ENCODE measurements at places on chromosomes 7 and 10.
A peak's percentile ranks its signal among the peaks of the same experiment; 100 is the strongest.

- DNase-seq, result no peak
Measured at GRCh38 chr10:28375399-28376354, 72.8 kb upstream of the MPP7 start.

- no peak for DNase-seq
Measured at GRCh38 chr10:36591436-36591835, 534.0 kb upstream of the ANKRD30A start.

DNA sequence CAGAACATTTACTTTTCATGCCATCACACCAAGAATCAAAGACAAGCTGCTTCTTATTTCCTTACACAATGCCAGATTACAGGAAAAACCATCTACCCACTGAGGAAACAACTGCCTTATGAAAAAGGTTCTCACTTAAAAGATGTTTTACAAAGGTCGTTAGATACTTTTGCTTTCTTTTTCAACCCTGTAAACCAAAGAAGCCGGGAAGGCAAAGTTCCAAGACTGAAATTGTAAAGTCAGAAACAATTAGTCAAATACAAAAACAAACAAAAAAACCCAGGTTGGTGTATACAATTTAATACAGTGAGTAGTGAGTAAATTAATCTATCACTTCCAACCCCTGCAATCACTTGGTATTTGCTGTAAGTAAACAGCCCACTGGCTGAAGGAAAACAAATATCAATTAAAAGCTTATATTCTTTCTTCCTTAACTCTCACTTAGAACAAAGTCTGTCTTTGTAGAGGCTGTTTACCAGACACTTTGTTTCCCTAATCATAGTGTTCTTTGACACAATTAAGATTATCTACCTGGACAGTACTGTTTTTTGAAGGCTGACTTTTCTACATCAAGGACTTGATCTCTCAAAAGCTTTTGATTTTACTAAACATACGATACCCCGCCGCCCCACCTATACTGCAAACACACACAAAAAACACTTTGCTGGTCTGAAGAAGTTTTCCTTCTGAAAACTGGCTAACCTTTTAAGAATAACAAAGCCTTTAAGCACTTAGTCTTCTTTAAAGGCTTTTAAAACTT, 18.1 kb downstream of the ERLIN1 start:
- DNase-seq, result peak; percentile 31

DNA sequence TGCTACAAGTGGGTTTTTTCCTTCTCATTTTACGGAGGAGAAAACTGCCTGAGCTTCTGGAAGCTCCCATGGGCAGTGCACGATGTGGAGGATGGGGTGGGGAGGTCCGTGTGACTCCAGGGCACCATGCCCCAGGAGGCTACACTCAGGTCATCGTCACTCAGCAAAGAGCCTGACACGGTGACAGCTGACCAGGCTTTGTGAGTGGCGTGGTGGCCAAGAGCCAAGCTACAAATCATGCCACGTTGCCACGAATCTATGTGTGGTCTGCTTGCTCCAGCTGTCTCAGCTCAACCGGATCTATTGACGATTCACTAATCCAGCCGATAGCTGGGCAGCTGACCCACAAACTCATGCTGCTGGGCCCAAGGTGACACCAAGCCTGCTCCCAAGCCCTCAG, 27.6 kb upstream of the C10orf71 start:
- DNase-seq, result no peak

DNA sequence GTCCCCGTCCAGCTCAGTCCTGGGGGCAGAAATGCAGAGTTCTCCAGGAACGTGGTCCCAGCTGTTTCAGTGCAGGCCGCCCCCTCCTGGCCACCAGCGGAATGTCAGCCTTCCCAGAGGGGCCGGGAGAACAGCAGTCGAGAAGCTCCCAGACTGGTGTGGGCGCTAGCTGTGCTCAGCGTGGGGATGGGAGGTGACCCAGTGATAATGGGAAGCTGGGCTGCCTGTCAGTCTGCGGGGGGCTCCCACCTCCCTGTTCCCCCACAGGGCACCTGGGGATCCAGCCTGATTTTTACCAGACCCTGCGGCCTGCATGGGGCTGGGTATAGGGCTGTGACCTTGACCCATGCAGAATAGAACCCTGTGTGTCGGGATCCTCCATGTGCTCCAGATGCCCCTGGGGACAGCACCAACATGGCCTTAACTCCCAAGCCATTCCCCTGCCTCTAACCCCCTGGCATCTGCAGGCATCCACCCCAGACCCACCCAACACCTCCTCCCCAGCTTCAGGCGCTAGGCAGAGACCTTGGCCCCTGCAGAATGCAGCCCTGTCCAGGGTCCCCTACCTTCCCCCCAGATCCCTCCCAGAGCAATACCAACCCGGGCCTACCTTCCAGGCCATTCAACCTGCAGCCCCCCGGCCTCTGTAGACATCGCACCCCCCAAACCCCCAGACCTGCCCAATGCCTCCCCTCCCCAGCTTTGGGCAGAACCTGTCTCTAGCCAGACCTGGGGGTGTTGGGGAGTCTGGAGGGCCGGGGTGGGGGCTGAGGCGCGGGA, 880 bp upstream of the ELN start:
- DNase-seq, result peak; percentile 76

GRCh38 chr7:124566583-124566982, 199.0 kb downstream of the GPR37 start:
- no peak for DNase-seq

DNA sequence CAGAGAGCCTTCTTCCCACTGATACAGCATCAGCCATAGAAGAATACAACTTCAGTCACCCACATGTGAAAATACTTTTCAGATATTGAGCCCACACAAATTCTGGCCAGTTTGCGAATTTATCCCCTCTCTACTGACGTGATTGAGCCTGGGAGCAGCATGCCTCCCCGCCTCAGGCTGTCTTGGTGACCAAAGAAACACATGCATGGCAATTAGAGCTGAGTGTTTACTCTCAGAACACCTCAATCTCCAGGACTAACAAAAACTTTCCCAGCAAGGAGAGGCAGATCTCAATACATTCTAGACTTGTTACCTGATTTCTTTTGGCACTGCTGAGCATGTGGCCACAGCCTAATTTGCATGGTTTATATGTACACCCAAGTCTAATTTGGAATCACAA, 122.5 kb downstream of the TMEM26 start:
- DNase-seq, result no peak

- DNase-seq, result no peak
Measured at GRCh38 chr7:29764227-29764626, 42.1 kb upstream of the WIPF3 start.

- DNase-seq, result no peak
Measured at GRCh38 chr7:56062382-56062781, 1.7 kb upstream of the SUMF2 start.

GRCh38 chr10:63156236-63156635, 23.1 kb downstream of the NRBF2 start:
- DNase-seq, result no peak

DNA sequence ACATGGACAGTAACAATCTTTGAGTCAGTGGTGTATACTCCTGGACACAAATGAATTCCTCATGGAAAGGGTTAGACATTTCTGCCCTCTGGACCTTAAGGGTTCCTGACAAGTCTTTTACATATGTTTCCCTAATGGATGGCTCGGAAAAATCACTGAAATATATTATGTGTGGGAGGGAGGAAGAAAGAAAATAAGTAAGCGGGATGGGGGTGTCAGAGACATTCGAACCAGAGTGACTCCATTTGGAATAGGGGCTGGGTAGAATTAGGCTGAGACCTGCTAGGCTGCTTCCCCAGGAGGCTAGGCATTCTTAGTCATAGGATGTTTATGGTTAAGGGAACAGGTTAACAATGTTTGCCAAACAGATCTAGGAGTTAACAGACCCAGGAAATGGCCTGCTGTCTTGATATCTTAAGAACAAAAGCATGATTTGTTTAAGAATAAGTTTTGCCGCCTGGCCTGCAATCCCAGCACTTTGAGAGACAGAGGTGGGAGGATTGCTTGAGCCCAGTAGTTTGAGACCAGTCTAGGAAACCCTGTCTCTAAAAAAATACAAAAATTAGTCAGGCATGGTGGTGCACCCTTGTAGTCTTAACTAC, 1241.7 kb downstream of the TYW1 start:
- no peak for DNase-seq

DNA sequence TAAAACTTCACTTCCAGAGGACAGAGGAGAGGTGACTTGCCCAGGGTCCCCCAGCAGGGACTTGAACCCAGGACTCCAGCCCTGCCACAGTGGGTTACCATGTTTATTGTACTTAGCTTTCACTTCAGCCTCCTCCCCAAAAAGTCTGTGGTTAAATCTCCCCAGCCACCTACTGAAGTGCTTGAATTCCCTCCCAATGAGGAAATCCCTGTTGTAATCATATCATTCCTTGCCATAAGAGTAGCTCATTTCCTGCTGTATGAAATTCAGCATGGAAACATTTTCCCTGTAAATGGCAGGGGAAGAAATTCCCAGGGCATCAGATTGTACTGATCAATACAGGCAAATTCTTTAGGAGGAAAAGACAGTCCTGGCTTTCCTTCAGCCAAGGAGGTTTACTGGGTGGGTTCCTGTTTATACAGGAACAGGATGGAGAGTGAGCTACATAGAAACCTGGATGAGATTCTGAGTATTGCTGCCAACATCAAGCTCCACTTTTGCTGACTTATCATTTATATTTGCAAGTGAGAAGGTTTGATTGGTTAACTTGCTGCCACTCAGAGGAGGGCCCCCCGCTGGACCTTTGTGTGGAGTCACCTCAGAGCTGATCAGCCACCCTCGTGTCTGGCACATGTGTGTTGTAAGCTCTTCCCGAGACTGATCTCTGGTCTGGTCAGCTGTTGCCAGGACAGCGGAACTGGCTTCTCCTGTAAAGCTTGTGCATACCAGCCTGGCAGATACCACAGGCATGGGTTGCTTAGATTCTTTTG, 16.4 kb upstream of the PDZD8 start:
- no peak for DNase-seq

- DNase-seq, result no peak
Measured at GRCh38 chr7:106630648-106631047, 30.3 kb downstream of the CCDC71L start.

- no peak for DNase-seq
Measured at GRCh38 chr10:76769161-76769560, 868.4 kb downstream of the KCNMA1 start.

DNA sequence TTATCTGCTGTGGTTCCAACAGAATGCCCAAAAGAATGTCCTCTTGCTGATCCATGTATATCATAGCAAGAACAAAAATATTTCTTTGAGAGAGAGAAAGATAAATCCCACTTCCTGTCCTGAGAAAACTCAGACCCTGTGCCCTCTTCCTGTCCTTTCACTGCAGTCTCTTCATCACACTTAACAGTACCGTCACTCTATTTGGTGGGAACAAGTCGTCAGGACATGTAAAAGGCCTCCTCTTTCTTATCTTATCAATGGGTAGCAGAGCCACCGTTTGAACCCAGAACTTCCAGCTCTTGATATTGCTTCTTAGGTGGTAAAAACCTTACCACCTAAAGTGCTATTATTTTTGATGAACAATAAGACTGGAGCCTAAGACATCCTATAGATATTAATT, 43.9 kb downstream of the CHRM2 start:
- no peak for DNase-seq

GRCh38 chr7:78585980-78586379, 787.4 kb downstream of the PHTF2 start:
- DNase-seq, result no peak

GRCh38 chr7:32357535-32358277, 132.5 kb downstream of the LSM5 start:
- no peak for DNase-seq

- peak; percentile 30 for DNase-seq
Measured at GRCh38 chr7:45718464-45719330, 144.5 kb downstream of the ADCY1 start.

GRCh38 chr10:1368842-1369171, 312.6 kb downstream of the WDR37 start:
- no peak for DNase-seq

DNA sequence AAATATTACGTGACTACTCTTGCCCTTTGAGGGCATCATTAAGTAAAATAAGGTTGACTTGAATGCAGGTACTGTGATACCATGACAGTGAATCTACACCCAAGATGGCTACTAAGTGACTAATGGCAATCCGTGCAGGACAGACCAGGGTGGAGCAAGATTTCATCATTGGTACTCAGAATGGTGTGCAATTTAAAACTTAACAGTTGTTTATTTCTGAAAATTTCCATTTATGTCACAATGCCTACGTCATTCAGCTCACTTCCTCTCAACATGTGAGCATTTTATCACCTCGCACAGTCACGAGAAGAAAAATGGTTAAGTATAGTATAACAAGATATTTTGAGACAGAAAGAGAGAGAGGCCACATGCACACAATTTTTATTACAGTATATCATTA, 50.3 kb upstream of the MET start:
- no peak for DNase-seq

DNA sequence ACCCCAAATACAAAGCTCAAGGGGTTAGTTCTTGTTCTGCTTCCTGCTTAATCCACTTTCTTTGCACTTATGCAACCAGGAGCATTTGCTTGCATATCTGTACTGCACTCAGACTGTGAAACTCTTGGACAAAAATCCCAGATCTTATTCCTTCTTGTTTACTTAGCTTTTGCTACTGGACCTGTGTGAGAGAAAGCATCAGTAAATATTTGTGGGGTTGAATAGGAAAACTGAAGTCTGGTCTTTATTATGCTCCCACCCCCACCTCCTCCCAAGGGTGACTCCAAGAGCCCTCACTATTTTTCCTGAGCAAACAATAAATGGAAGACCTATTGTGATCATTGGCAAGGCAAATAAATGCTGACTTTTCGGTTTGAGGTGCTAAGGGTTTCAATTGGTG, 57.1 kb upstream of the VSTM2A start:
- DNase-seq, result no peak

- peak; percentile 95 for DNase-seq
Measured at GRCh38 chr10:42552188-42553063, 85.9 kb downstream of the ZNF33B start.

- no peak for DNase-seq
Measured at GRCh38 chr10:3926675-3927525, 141.9 kb upstream of the KLF6 start.

DNA sequence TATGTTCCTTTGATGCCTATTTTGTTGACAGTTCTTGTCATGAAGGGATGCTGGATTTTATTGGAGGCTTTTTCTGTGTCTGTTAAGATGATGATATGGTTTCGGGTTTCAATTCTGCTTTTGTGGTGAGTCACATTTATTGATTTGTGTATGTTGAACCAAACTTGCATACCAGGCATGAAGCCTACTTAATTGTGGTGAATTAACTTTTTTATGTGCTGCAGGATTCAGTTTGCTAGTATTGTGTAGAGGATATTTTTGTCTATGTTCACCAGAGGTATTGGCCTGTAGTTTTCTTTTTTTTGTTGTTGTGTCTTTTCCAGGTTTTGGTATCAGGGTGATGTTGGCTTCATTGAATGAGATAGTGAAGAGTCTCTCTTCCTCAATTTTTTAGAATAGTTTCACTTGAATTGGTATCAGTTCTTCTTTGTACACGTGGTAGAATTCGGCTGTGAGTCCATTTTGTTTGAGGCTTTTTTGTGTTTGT, 345.9 kb downstream of the KIF20B start:
- no peak for DNase-seq

Data from SJSA1 (cell line).